CD4-positive, alpha-beta T cell treated with Interleukin-21 for 1 hour (primary cell): ENCODE measurements at places on chromosomes 3 and 15.
A peak's percentile ranks its signal among the peaks of the same experiment; 100 is the strongest.

DNA sequence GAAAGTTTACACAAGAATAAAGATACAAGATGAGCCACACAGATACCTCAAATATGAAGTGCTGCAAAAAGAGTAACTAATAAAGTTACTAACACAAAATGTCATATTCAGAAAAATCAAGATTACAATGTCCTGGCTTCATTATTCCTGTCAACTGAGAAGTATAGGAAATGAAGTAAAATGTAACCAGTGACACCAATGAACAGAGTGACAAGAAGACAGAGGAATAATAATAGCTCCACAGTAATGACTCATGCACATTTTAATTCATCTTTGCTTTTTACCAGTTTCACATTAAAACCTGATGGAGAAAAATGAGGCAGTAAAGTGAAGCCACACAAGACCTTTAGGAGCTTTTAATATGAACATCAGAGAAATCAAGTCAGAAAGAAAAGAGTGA, 214.1 kb downstream of the ZBBX start:
- DNase-seq = no peak

DNA sequence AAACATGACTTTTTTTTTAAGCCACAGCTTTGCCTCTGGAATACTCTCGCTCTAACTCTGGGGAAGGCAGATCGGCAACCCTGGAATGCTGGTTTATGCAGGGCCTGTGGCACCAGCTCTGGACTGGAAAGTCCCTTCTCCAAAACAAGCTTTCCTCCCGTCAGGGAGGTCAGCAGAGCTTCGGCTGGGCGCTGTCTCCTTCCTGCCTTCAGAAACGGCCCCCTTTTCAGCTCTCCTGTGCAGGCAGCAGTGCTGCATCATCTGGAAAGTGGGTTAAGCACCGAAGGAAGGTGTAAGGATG, 42.7 kb upstream of the SKOR1 start:
- DNase-seq = no peak

DNA sequence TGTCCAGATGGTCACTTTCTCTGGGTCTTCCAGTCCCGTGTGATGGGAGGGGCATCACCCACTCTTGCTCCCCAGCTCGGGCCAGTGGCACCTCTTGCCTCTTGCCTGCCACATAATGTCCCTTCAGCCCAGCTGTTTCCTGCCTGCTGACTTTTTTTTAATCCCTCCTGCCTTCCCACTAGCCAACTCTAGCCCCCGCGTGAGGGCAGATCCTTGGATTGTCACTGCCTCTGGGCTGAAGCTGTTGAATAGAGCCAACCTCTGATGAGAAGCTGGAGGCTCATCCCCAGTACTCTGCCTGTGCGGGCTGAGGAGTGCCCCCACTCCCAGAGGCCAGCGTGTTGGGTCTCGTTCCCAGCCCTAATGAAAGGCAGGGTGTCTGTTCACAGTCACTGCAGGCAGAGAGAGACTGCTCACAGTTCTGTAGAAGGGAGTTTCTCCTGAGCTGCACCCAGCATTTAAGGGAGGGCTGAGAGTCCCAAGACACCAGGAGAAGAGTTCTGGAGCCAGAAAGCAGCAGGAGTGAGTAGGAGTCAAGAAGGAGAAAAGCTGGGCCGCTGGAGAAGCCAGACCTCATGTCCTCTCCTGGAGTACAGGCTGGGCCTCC, 30.1 kb upstream of the TIMP4 start:
- DNase-seq = no peak

DNA sequence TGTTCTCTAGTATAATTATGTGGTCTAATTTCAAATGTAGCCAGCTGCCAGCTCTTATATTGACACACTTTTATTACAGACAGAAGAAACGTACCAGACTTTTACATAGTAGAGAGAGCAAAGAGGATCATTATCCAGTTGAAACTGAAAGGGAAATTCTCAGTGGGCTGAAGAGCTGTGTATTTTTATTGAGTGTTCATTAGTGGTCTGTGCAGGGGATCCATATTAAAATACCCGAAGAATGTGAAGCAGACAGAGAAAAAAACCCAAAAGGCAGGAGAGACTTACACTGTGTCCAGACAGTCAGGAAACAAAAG, 41.3 kb downstream of the MYRIP start:
- no peak for DNase-seq

- no peak for DNase-seq
Measured at GRCh38 chr15:39443659-39444219, 137.1 kb upstream of the THBS1 start.

DNA sequence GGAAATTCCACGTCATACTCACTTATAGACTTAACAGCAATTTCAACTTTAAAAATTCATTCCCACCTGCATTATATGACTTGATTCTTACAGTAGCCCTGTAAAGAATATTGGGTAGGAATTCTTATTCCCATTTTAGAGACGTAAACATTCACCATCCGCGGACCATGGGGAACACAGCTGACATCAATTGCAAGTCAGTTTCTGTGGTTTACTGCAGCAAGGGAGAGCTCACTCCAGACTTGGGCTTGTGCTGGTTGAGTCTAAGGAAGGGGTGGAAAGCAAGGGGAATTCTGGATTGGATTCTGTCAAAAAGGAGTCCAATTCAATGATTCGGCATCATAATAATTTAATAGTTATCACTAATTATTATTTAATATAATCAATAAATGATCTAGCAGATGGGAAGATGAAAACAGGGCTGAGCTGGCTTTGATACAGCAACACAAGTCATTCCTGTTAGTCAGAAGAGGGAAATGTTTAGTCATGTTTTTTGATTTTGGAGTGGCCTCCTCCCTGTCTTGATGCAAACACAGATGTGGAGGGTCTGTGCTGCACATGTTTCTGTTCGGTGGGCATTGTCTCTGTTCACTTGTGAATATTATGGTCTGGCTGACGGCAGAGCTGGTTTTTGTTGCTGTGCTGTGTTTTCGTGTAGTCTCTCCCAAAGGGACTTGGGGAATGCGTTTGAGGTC, 9.7 kb downstream of the LIPC start:
- no peak for DNase-seq

DNA sequence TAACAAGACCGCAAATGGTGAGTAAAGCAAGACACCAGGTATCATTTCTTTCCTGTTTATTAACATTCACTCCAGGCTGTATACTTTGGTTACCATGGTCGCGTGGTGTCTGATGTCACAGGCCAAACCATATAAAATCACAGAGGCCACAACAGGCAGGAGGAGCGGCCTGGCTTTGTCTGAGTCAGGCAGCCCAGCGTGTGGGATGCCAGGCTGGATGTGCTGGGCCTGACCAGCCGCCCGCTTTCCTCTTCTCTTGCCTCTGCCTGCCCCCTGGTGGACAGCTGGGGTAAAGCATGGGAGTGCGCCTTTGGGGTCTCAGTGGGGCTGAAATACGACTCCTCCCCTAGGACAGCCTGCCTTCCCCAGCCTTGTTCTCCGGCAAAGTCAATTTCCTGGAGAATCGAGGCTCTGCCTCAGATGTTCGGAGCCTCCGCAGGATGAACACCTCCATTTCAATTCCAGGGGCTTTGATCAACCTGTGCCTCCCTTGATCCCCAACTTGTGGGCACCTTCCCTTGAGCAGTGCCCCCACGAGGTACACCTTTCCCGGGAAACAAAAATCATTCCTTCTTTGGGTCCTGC, 78.2 kb downstream of the CCNL1 start:
- peak; percentile 86 for DNase-seq

DNA sequence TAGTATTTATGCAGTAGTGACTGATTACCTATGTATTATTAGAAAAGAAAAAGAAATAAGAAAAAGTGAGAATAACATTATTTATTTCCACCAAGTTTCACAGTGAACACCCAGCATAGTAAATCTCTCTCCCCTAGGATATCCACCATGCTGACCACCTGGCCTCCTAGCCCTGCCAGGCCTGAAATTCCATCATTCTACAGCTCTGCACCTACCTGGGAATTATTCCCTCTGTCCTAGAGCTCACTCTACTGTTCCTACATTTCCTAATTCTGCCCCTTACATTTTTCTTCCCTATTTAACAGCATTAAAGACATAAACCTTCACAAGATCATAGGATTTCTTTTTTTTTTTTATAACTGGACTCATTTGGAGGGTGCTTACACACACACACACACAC, 525.3 kb upstream of the PPP2R3A start:
- DNase-seq = no peak
